ENCODE measurements at places on chromosomes 4 and X.

- DNase-seq, result no peak
Observed at GRCh38 chr4:34973650-34974312, 1270.5 kb downstream of the ARAP2 start.

GRCh38 chr4:183967266-183967665 lies 62.2 kb downstream of the STOX2 start:
- DNase-seq, result no peak

GRCh38 chr4:17597517-17597916 lies 16.9 kb upstream of the MED28 start:
- DNase-seq, result no peak

DNA sequence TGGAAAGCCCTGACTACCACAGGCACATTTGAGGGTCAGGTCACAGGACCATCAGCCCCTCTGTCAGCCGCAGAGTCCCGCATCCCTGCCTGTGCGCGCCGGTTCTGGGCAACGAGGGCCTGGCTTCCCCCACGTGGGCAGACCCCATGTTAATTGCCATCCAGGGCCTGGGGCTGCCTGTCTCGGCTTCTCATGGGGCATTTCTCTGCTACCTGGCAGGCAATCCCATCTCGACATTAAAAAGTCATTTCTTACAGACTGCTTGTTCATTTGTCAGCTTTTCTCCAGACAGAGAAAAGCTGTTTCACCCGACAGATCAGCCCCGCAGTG lies 45.6 kb upstream of the SORCS2 start:
- no peak for DNase-seq

DNA sequence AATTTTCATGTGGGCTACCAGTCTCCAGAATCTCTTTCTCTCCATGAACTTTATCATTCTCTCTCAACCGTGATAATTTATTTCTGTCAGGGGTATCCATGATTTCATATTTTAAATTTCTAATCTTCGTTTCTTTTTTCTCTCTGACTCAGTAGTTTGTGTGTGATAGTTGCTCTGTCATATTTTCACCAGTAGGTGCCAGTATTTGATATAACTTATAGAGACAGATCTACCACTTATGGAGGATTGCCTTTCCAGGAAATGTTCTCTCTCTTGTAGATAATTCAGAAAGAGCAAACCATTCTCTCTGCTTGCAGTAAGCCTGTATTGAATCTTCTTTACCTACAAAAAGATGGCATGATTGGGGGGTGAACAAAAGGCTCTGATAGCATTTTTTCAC lies 79.3 kb upstream of the DYNLT3 start:
- DNase-seq, result no peak

DNA sequence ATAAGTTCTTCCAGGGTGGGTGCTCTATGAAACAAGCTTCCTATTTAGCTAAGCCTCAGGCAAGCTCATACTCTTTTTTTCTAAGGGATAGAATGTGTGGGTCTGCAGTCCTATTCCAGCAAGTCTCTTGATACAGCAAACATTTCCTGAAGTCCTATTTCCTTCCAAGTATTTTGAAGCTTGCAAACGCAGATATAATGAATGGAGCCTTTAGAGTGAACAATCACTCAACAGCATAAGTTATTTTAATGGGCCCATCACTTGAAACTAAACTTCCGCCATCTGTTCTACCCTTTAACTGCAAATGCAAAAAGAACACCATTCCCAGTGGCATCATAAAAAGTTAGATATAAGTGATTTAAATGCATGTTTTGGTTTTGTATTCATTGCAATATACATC lies 108.3 kb upstream of the TAPT1 start:
- DNase-seq, result no peak

DNA sequence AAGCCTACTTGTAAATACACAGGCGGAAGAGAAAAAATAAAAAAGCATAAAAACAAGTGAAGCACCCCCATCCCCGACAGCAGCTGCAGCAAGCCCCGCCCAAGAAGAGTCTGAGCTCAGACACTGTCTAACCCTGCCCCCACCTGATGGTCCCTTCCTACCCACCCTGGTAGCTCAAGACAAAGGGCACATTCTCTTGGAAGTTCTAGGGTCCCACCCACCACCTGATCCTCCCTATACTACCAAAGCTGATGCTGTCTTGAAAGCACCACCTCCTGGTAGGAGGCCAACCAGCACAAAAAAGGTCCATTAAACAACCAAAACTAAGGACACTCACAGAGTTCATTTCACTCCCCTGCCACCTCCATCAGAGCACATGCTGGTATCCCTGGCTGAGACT lies 308.2 kb downstream of the KLHL13 start:
- DNase-seq, result no peak

GRCh38 chr4:36273276-36273675 lies 8.1 kb upstream of the DTHD1 start:
- DNase-seq, result no peak

DNA sequence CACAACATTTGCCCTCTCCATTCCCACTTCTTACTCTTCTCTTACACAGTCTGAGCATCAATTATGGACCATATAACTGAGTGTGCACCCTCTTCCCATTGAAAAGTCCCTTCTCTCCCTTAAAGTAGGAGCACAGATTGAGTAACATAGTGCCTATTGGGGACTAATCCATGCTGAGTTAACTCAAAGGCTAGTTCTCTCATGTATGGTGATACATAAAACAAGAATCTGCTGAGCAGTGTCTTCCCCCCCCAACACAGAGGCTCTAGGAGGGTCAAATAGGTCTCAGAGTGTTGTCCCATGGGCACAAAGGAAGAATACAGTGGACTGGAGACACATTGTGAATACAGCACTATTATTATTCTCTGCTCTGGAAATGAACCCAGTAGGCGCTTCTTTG lies 274.6 kb upstream of the BOD1L1 start:
- no peak for DNase-seq

DNA sequence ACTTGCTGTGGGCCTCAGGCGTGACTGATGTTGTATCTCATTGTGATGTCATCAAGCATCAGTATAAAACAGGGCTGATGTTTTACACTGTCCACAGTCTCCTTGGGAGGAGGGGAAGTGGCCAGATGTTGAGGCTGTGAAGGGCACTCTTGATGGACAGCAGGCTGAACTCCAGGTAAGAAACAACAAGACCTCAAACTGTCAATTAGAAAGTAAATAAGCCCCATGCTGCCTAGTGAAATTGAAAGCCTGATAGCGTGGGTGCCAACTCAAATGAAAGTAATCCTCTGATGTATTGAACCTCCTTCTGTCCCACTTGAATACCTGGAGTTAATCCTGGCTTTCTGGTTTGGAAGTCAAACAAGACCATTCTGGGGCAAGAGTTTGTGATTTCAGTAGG lies 19.7 kb downstream of the VSIG1 start:
- no peak for DNase-seq

DNA sequence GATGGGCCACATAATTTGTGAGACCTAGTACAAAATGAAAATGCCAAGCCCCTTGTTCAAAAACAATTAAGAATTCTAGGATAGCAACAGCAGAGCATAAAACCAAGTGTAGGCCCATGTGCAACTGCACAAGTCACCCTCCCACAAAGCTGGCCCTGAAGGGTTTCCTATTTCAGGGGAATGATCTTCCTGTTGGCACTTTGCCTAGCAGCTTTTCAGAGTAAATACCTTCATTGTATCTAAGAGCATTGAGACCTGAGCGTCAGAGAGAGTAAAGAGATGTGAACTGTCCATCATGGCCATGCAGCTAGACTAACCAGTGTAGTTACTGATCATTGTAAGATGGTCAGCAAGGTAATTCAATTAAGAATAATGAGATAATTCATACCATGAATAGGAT lies 113.6 kb downstream of the CNKSR2 start:
- DNase-seq, result no peak

DNA sequence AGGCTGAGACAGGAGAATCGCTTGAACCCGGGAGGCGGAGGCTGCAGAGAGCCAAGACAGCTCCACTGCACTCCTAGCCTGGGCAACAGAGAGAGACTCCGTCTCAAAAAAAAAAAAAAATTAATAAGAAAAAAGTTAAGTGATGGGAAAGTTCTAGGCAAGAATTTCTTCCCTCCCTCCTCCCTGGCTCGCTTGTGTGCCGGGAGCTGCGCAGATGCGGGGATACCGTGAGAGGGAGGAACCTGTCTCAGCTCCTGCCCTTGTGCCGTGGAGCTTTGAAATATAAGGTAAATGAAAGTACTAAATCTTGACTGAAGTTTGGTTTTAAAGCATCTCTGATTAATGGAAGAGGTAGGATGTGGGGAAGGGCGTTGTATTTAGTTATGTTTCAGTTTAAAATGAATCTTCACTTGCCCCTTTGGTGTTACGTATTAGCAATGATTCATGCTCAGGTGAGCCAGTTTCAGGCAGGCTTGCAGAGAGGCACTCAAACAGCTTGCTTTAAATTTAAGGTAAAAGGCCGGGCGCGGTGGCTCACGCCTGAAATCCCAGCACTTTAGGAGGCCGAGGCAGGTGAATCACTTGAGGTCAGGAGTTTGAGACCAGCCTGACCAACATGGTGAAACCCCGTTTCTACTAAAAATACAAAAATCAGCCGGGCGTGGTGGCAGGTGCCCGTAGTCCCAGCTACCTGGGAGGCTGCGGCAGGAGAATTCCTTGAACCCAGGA lies 1.4 kb upstream of the UFSP2 start:
- DNase-seq, result no peak

GRCh38 chr4:52164116-52164515 lies 113.0 kb downstream of the SPATA18 start:
- no peak for DNase-seq

All from stimulated activated CD4-positive, alpha-beta T cell treated with anti-CD3 and anti-CD28 coated beads, Interleukin-4, amount 100 ng/mL, for 1 hour (primary cell).